ENCODE measurements at places on chromosomes 5 and 9. TPM values are rescaled to one million over a fixed set of nuclear protein-coding genes. Genes with fewer than 3 reads are reported as not detected.

Gene PCDHGA6
- polyA plus RNA-seq = not detected

GRCh38 chr5:178240341-178240741 is 7.7 kb upstream of the PHYKPL start:
- no peak for DNase-seq
- no peak overlapping the region for H3K4me3 ChIP-seq
- H3K36me3 ChIP-seq = no peaks in the 10 kb centered on the region
- no peaks in the 10 kb centered on the region for H3K27me3 ChIP-seq
- H3K27ac ChIP-seq = peak overlapping the region; percentile 83

Gene PCDHA13
- polyA plus RNA-seq = not detected

Gene CCL27
- not detected for polyA plus RNA-seq

DNA sequence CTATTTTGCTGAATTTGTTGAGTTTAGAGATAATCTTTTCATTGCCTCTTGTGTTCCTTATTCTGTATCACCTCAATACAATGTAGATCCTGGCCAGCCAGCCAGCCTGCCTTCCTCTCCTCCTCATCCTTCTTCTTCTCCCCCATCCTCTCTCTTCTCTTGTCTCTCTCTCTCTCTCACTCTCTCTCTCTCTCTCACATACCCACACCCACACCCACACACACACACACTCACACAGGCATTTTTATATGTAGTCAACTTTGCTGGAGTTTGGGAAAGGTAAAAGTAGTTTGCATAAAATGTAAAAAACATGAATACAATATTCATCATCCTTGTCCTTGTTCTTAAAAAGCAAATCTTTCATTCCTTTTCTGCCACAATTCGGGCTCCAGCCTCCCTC is 60.5 kb downstream of the ZFAND5 start:
- H3K36me3 ChIP-seq = no peaks in the 10 kb centered on the region
- peak overlapping the region; percentile 87 for H3K27ac ChIP-seq
- peak overlapping the region; percentile 82 for H3K4me3 ChIP-seq
- peaks cover 60% of the 10 kb centered on the region for H3K4me1 ChIP-seq
- no peaks in the 10 kb centered on the region for H3K27me3 ChIP-seq
- no peak for DNase-seq

DNA sequence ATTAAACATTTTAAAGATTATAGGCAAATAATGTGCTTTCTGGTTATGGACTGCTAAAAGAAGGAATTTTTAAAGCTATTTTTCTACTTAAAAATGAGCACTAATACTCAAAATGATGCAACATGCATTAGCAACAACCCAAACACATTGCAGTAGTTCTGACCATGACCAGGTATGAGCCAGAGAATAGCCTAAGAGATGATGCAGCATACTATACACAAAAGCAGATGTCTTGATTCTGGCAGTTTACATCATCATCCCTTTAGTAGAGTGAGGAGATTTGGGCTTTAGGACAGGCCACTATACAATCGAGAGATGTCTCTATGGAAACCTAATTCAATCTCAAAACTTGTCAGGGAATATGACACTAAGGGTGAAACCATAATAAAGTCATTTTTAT is 307.1 kb downstream of the PRR16 start:
- no peak overlapping the region for H3K4me3 ChIP-seq
- H3K27ac ChIP-seq = no peak overlapping the region
- no peaks in the 10 kb centered on the region for H3K27me3 ChIP-seq
- H3K36me3 ChIP-seq = no peaks in the 10 kb centered on the region

Gene PDE6A
- polyA plus RNA-seq = 0.01 TPM

DNA sequence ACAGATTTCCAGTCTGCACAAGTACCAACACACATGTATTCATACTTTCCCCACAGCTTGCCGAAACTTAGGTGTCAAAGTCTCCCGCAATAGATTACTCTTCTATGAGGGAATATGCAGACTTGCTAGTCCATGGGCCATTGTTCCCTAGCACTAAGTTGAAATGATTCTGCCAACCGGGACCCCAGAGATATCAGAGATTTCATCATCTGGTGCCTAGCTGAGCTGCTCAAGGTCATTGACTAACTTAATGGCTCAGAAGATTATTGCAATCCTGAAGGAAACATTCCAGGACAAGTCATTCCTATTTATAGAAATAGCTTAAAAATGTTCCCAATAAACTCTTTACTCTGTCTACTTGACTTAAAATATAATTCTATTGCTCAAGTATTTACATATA is 202.6 kb downstream of the PIK3R1 start:
- peaks cover 16% of the 10 kb centered on the region for H3K4me1 ChIP-seq
- no peaks in the 10 kb centered on the region for H3K27me3 ChIP-seq
- no peak overlapping the region for H3K4me3 ChIP-seq
- no peak overlapping the region for H3K27ac ChIP-seq
- no peak for DNase-seq

DNA sequence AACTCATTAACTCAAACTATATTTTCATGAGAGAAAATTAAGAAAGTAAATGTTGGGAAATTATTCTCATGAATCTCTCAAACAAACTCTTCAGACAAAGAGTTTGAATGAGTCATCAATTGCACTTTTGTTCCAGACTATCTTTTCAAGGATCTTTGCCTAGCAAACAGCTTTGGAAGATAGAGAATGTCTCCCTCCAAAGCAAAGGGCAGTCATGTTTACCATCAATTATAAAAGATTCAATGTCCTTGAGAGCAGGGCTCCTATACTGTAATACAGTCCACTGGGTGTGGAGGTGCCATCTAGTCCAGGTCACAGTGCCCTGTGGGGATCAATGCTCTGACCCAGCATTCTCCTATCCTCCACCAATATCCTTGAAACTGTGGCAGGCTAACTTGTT is 1429.3 kb downstream of the EFNA5 start:
- no peak for DNase-seq
- no peaks in the 10 kb centered on the region for H3K27me3 ChIP-seq
- no peak overlapping the region for H3K27ac ChIP-seq
- H3K4me1 ChIP-seq = no peaks in the 10 kb centered on the region

Gene KIF12
- not detected for polyA plus RNA-seq

GRCh38 chr5:80655231-80655774 is 520 bp upstream of the DHFR start:
- no peaks in the 10 kb centered on the region for H3K27me3 ChIP-seq
- H3K4me3 ChIP-seq = peak overlapping the region; percentile 95
- no peak for DNase-seq
- H3K27ac ChIP-seq = peak overlapping the region; percentile 32

Gene CA9
- polyA plus RNA-seq = not detected

Gene MRPS30
- polyA plus RNA-seq = 28.1 TPM

DNA sequence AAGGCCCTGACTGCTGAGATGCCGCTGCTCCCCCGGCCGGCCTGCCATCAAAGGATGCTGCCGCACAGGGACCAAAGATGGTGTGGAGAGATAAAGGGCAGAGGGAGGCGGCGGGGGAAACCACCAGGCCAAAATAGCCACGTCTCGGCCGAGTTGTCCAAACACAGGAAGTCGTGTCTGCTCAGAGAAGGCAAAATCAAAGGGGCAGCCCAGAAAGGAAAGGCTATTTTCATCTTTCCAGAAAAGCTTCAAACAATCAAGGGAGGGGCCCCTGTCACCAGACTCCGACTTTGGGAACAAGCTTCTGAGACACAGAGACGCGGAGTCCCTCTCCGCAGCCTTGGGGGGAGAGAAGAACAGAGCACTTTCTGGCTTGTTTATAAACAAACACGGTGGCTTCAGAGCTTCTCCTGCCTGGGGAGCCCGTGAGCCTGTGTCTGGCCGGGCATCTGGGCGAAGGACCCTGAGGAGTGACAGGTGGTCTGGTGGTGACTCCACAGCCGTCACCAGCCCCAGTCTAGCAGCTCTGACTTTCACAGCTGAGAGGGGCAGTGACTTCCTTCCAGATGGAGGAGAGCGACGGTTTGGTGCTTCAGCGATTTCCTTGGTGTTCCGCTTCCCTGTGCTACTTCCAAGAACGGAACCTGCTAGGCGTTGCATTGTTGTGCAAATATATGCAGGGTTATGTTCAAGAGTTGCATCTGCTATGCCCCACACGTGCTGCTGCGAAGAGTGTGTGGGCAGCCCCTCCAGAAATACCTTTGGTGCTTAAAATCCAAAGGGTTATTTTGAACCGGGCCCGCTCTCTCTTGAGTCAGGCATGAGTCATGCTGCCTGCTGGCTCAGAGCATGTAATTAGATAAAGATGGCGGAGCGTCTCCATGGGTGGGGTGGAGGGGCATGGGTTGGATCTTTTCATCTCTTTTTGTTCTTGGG is 24.0 kb downstream of the ADAMTSL2 start:
- no peaks in the 10 kb centered on the region for H3K27me3 ChIP-seq
- DNase-seq = peak; percentile 10
- H3K27ac ChIP-seq = no peak overlapping the region
- H3K4me3 ChIP-seq = peak overlapping the region; percentile 31
- H3K36me3 ChIP-seq = no peaks in the 10 kb centered on the region

DNA sequence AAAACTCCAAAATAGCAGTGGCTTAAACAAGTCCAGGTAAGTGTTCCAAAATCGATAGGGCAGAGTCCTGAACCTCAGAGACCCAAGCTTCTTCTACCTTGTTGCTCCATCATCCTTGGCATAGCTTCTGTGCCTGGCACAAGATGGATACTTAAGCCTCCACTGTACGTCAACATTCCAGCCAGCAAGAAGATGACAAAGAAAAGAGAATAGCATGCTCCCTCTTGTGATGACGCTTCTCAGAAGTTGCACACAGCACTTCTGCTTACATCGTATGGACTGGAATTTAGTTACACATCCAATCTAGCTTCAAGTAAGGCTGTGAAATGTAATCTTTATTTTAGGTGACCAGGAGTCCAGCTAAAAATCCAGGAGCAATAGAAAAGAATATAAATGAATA is 227.4 kb downstream of the ESM1 start:
- H3K4me1 ChIP-seq = peaks cover 30% of the 10 kb centered on the region
- no peak overlapping the region for H3K4me3 ChIP-seq
- no peak overlapping the region for H3K27ac ChIP-seq
- no peak for DNase-seq
- H3K27me3 ChIP-seq = no peaks in the 10 kb centered on the region

Gene PCDHA4
- polyA plus RNA-seq = not detected

DNA sequence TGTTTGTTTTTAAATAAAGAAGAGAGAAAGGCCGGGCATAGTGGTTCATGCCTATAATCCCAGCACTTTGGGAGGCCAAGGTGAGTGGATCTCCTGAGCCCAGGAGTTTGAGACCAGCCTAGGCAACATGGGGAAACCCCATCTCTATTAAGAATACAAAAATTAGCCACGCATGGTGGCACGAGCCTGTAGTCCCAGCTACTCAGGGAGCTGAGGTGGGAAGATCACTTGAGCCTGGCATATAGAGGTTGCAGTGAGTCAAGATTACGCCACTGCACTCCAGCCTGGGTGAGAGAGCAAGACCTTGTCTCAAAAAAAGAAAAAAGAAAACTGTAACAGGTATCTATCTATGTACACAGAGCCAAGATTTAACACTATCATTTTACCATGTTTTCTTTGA is 34.2 kb upstream of the CDC42SE2 start:
- no peak overlapping the region for H3K4me3 ChIP-seq
- peaks cover 14% of the 10 kb centered on the region for H3K4me1 ChIP-seq
- H3K27ac ChIP-seq = no peak overlapping the region
- H3K36me3 ChIP-seq = no peaks in the 10 kb centered on the region
- no peak for DNase-seq
- H3K27me3 ChIP-seq = no peaks in the 10 kb centered on the region

GRCh38 chr9:90428517-90428916 is 214.1 kb downstream of the DIRAS2 start:
- DNase-seq = no peak
- no peak overlapping the region for H3K27ac ChIP-seq
- peaks cover 2% of the 10 kb centered on the region for H3K27me3 ChIP-seq
- no peak overlapping the region for H3K4me3 ChIP-seq
- no peaks in the 10 kb centered on the region for H3K4me1 ChIP-seq

Data from CD14-positive monocyte (primary cell).